ENCODE measurements at places on chromosomes 11 and 22.

DNA sequence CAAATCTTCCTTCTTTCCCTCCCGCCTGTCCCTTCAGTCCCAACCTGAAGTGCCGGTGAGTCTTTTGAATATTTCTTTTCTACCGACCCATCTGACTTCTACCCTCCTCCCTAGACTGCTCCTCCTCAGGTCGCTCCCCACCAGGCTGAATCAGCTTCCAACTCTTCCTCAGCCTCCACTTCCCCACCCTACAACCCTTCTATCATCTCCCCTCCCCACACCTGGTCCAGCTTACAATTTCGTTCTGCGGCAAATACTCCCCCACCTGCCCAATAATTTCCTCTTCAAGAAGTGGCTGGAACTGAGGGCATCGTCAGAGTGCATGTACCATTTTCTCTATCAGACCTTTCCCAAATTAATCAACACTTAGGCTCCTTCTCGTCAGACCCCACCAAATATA, 2.5 kb upstream of the NDUFC2 start:
- DNase-seq = no peak

DNA sequence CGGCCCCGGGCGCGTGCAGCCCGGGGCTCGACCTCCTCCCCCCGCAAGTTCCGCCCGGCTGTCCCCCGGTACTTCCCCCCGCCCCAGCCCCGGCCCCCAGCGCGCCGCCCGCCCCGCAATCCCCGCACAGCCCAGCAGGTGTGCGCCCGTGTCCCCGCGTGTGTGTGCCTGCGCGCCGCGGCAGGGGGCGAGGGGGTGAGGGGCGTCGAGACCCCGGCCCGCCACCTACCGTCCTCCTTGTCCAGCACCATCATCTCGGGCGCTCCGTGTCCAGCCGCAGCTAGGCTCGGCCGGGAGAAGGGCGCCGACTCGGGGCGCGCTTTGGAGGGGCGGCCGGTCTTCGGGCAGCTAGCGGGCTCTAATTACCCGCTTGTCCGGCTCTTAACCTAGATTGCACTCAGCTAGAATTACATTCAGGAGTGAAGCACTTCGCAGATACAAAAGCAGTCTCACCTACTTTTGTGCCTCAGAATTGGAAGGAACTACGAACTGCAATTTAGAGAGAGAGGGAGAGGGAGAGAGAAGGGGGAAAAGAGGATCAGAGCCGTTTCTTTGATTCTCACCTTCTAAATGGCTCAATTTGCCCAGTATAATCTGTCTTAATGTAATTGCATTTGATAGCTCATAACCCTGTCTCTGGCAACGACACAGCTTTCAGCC, 439 bp downstream of the LMO1 start:
- DNase-seq = no peak

GRCh38 chr11:105022527-105022926, 441 bp downstream of the CASP5 start:
- no peak for DNase-seq

- DNase-seq = no peak
Measured at GRCh38 chr11:95074792-95075563, 8.3 kb downstream of the SRSF8 start.

- DNase-seq = peak; percentile 27
Measured at GRCh38 chr11:77547863-77548551, 41.7 kb upstream of the AQP11 start.

DNA sequence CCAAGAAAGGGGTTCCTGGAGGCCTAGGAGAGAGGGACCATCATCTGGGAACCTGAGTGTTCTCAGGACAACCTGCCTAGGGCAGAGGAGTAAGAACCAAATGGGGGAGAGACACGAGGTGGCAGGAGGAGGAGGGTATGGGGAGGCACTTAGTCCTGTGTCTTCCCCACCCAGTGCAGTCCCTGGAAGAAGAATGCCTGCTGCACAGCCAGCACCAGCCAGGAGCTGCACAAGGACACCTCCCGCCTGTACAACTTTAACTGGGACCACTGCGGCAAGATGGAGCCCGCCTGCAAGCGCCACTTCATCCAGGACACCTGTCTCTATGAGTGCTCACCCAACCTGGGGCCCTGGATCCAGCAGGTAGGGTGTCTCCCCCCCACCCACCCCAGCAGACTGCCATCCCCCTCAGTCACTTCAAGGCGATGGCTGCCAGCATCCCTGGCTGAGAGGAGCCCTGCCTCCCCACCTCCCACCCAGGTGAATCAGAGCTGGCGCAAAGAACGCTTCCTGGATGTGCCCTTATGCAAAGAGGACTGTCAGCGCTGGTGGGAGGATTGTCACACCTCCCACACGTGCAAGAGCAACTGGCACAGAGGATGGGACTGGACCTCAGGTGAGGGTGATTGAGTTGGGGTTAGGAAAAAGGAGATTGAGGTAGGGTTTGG, 3.7 kb upstream of the INPPL1 start:
- DNase-seq = no peak

GRCh38 chr22:27186643-27187042, 529.3 kb downstream of the MIAT start:
- no peak for DNase-seq

GRCh38 chr11:2670541-2671100, 29.2 kb downstream of the KCNQ1OT1 start:
- no peak for DNase-seq

- no peak for DNase-seq
Measured at GRCh38 chr11:102791271-102792036, 6.5 kb downstream of the MMP1 start.

- DNase-seq = no peak
Measured at GRCh38 chr11:77879218-77879617, 58.3 kb downstream of the AAMDC start.

DNA sequence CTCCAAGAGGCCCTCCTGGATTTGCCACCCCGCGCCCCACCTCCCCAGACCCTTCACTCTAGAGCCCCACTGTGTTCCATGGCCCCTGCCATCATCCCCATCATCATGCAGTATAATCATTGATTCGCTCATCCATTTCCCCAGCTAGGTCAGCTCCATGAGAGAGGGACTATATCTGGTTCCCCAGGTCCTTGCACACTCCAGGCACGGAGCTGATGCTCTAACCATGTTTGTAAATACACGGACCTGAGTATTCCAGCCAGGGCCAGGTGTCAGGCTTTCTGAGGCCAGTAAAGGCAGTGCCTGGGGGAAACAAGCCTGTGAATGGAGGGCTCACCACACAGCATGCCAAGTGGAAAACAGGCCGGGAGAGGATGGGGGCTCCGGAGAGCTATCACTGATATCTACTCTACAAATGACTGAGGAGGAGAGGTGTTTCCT, 27.1 kb upstream of the OAF start:
- DNase-seq = no peak

DNA sequence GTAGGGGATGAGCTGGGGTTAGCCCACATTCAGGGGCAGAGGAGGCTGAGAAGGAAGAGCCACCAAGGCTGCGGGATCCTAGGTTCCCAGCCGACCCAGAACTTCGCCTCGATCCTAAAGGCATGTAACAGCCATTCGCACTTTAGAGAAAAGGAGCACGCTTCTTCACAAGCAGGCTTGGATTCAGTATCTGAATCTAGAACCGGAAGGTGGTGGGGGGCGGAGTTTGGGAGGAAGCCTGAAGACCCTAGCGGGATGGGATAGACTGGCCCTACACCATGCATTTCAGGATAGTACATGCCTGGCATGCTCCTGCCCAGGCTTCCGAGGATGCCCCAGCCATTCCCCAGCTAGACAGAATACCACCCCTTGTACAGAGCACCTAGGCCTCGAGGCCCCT, 4.4 kb downstream of the SCARF2 start:
- DNase-seq = no peak

DNA sequence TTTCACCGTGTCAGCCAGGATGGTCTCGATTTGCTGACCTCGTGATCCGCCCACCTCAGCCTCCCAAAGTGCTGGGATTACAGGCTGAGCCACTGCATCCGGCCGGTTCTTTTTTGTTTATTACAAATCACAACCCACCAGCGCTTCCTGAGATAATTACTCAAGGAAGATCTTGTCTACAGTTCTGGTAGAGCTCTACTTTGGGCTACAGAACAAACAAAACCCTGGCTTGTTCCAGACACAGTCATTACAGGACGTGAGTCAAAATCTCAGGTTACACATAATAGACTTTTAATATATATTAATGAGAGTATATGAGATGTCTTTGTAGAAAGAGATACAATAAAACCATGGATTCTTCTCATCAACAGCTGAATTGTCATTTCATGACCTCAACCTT, 42.8 kb upstream of the NUP50 start:
- DNase-seq = no peak

DNA sequence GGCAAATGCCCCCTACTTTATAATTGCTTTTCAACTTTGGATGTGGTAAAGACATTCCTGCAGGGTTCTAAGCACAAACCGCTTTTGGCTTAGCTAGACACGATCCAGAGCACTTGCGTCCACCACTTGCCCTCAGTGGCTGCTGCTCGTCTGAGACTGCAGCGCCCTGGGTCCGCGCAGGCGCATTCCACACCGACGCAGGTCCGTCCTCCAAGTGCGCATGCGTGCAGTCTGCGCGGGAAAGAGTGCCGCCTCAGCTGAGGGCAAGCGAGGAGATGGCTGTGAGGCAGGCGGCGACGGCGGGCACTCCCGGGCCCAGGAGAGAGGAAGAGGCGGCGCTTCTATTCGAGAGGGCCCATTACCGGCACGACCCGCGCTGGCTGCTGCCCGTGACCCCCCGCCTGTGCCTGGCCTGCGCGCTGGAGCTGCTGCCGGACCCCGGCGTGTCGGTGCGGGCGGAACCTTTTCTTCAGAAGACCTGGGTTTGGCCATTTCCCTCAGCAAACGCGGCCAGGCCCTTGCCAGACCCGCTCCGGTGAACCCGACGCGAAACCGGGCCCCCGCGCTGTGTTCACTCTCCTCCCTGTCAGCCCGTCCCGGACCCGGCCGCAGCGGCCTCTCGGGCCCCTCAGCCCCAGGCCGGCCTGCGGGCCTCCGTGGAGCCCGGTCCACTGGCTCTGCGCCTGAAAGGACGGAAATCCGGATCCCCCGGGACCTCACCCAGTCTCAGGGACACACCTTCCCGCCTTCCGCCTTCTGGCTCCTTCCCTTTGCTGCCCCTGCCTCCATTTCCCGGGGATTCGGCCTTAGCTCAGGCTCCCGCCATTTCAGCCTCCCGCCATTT, at the start of gene MEI1:
Gene MEI1, plus strand, starts transcription at position 240 of the 844 bp plus-strand sequence. Its CDS starts 36 bp downstream, at position 276.
- DNase-seq = peak; percentile 93

GRCh38 chr22:19169947-19170318, 8.6 kb downstream of the SLC25A1 start:
- DNase-seq = no peak

GRCh38 chr11:111627591-111627990, 25.3 kb downstream of the SIK2 start:
- no peak for DNase-seq

GRCh38 chr11:93659196-93659595, 2.3 kb upstream of the CEP295 start:
- DNase-seq = no peak

- no peak for DNase-seq
Measured at GRCh38 chr22:49568751-49569285, 258.9 kb downstream of the BRD1 start.

GRCh38 chr11:42043312-42043711, 583.9 kb upstream of the LRRC4C start:
- DNase-seq = no peak

- DNase-seq = peak; percentile 49
Measured at GRCh38 chr11:8192016-8192895, 23.4 kb upstream of the RIC3 start.

GRCh38 chr11:113628912-113629311, 77.2 kb downstream of the TMPRSS5 start:
- no peak for DNase-seq

DNA sequence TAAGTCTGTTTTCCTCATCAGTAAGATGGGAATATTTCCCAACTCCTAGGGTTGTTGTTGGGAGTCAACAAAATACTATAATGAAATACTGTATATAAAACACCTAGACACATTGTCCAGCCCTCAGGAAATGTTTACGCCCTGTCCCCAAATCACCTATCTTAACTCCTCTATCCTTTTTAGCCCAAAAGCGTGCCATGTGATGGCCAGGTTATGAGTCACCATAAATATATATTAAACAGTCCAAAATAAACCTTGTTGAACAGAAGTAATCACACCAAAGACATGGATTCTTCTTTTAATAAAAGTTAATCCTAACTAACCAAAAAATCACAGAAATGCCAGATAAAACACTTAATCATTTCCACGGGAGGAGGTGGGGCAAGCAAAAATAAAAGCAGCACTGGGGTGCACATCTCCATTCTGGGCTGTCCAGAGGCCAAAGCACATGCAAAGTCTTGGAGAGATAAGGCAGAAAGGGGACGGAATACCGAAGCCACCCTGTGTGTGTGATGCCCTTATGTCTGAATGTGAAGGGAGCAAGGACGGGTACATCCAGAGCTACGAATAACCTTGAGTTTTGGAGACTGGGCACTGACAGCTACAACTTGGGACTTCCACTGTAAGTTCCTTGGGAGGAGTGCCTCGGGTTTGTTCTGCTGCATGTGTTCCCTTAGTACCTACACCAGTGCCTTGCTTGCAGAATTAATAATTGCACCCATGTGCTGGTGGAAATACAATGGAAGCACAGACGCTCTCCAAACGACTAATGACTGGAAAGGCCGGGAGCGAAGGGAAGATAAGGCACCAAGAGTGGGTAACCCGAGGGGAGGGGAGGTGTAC, 1.1 kb downstream of the OSBP start:
- no peak for DNase-seq

Measured in stimulated activated CD4-positive, alpha-beta T cell treated with anti-CD3 and anti-CD28 coated beads, Interleukin-4, amount 100 ng/mL, for 24 hours (primary cell).